ENCODE measurements at places on chromosomes 3 and 15.

DNA sequence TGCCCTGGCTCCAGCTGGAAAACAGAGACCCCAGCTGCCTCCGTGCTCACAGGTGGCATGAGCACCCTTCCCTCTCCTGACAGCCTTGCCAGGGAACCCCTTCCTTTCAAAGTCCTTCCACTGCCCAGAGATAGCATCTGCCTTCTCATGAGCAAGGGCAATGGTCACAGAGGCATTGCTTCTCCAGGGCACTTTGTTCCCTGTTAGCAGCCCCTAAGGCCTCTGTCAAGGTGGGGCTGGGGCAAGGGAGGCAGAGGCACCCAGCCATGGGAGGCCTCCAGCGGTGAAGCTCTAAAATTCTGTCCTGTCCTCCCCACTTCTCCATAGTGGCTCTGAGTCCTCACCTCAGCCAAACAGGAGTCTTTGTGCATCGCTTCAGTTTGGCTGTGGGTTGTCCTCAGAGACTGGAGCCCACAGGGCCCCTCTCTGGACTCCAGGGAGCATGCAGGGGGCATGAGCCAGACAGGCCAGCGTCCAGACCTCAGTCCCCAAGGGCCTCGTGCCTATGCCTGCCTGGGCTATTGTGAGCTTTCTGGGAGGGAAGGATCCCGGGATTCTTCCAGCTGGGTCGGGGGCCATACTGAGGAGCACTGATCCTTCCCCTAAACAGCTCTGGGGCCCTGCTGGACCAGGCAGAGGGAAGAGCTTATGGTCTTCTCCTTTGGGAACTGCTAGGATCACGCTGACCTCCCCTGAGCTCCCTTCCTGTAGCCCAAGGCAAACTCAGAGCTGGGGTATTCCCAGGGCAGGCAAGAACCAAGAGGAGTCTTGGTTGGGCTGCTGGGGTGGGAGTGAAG is 106.6 kb downstream of the DNAJB8 start:
- no peak for ATAC-seq

DNA sequence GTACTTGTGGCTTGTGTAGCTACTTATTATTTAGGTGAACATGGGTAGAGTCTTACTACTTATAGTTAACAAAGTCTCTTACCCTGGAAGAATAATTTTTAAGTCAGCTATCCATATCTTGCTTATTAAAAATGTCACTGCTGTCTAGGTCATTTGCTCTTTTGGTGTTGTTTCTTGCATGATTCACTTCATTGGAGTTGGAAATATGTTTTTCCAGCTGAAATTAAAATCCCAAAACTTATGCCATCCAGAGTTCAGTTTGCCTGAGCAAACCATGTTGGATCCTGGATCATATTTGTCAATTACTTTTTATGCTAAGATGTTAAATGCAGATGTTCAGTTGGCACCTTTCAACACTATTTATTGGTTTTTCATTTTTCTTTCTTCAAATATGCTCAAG is 421.0 kb upstream of the RBMS3 start:
- no peak for ATAC-seq

GRCh38 chr15:53197426-53197839 is 407.3 kb upstream of the ONECUT1 start:
- peak; percentile 59 for ATAC-seq

- ATAC-seq, result peak; percentile 98
Measured at GRCh38 chr3:128051837-128052594, at the start of gene SEC61A1. TSS of gene SEC61A1 (plus strand) at chr3:128052437. CDS start at chr3:128052553, 116 bp downstream.

- ATAC-seq, result no peak
Measured at GRCh38 chr3:104460477-104461406, 906.0 kb upstream of the ALCAM start.

DNA sequence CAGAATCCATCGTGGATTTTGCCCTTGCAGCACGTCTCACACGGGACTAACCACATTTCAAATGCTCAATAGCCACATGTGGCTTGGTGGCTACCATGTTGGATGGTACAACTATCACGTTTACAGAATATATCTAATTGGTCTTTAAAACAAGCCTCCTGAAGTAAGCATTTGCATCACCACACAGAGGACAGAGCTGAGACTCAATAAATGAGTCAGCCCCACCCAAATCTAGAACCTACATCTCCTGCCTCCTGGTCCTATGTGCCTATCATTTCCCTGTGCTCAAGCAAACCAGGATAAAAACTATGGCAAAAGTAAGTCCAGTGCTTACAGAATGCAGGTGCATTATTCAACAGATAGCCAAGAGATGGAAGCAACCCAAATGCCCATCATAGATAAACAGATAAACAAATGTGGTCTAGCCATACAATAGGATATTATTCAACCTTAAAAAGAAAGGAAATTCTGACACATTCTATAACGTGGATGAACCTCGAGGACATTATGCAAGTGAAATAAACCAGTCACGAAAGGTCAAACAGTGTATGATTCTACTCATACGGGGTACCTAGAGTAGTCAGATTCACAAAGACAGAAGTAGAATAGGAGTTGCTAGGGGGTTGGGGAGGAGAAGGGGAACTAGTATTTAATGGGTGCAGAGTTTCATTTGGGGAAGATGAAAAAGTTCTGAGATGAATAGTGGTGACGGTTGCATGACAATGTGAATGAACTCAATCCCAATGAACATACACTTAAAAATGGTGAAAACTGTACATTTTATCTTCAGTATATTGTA is 43.9 kb downstream of the SRGAP3 start:
- ATAC-seq, result no peak

- ATAC-seq, result no peak
Measured at GRCh38 chr3:70905491-70905890, 593.1 kb upstream of the MDFIC2 start.

GRCh38 chr3:195139876-195140240 is 131.1 kb downstream of the XXYLT1 start:
- ATAC-seq, result peak; percentile 90

- no peak for ATAC-seq
Measured at GRCh38 chr3:47949979-47950378, 66.2 kb downstream of the MAP4 start.

- ATAC-seq, result peak; percentile 99
Measured at GRCh38 chr3:195282961-195283360, 12.0 kb upstream of the XXYLT1 start.
